Iris pigment epithelial cell (primary cell): ENCODE measurements at places on chromosomes 5 and 9.

GRCh38 chr5:167816864-167817263 is 474.6 kb upstream of the WWC1 start:
- no peak for DNase-seq

DNA sequence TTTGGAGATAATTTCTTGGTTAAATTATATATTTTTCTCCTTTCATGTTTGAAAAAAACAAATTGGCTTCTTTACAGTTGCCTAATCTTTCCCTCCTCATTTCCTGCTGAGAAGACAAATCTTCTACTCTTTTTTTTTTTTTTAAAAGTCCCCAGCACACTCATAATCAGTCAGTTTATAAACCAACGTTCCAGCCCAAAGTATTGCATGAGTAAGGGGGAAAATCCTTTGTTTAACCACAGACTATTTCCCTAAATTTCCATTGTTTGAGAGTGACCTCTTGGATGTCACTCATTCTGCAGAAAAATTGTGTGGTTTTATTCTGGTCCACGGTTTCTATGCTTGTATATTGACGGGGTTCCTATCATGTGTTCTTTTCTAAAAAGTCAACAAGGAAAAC is 55.1 kb upstream of the TLR4 start:
- DNase-seq = no peak

DNA sequence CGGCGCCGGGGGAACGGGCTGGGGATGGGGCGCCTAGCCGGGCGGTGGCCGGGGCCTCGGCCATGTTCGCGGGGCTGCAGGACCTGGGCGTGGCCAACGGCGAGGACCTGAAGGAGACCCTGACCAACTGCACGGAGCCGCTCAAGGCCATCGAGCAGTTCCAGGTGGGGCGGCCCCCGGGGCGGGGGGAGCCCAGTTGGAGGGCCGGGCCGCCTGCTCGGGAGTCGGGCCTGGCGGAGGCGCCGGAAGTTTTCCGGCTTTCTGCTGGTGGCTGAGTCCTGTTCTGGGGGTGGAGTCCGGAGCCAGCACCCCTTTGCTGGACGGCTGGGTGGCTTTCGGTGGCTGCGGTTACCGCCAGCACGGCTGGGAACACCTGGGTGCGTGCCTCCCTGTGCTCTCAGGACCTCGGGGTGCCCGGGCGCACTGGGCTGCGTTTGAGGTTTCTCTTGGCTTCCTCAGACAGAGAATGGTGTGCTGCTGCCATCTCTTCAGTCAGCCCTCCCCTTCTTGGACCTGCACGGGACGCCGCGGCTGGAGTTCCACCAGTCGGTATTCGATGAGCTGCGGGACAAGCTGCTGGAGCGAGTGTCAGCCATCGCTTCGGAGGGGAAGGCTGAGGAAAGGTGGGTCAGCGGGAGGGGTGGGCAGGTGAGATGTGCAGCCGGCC is 454 bp downstream of the NELFB start:
- peak; percentile 23 for DNase-seq

- DNase-seq = no peak
These were observed 8.1 kb downstream of the BARHL1 start for GRCh38 chr9:132590318-132591182.

DNA sequence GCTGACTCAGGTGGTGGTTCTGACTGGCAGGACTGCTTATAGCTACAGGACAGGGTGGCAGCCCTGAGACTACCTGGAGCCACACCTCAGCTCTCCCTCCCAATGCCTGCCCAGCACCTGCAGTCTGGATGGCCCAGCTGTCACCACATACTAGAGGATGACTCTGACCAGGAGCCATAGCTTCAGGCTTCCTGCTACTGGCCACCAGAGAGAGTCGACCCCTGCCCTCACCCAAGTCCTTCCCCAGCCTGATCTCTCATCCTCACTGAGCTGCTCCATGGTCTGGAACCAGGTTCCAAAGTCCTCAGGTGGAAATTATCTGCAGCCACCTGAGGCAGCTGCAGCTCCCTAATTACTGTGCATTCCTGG is 25.6 kb upstream of the TDRD7 start:
- no peak for DNase-seq

GRCh38 chr5:64700765-64701164 is 10.5 kb downstream of the SHISAL2B start:
- DNase-seq = no peak
